Activated CD4-positive, alpha-beta T cell treated with anti-CD3 and anti-CD28 coated beads, Interleukin-2, Interleukin-6, amounts not matched to agents 100 ng/mL and 50 ng/mL, durations not matched to agents 16 hours and 8 hours (primary cell): ENCODE measurements at places on chromosomes 7 and 10.

GRCh38 chr10:101287183-101287996 lies 58.1 kb upstream of the LBX1 start:
- no peak for DNase-seq

- no peak for DNase-seq
Measured at GRCh38 chr7:1971946-1972654, 260.6 kb downstream of the MAD1L1 start.

- peak; percentile 34 for DNase-seq
Measured at GRCh38 chr10:79413196-79413595, 32.2 kb downstream of the ZCCHC24 start.

DNA sequence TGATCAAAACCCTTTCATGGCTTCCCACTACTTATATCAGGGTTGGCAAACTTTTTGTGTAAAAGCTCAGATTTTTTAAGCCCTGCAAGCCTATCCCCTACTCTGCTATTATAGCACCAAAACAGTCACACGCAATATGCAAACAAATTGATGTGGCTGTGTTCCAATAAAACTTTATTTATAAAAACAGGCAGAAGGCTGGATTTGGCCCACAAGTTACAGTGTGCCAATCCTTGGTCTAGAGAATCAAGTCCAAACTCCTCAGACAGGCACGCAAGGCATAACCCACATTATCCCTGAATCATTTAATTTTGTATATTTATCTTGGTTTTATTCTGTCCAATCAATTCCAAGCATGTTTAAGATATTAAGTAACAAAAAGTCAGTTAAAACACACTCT lies 71.9 kb downstream of the SGMS1 start:
- DNase-seq, result no peak

GRCh38 chr7:137373507-137373906 lies 30.0 kb upstream of the PTN start:
- no peak for DNase-seq

DNA sequence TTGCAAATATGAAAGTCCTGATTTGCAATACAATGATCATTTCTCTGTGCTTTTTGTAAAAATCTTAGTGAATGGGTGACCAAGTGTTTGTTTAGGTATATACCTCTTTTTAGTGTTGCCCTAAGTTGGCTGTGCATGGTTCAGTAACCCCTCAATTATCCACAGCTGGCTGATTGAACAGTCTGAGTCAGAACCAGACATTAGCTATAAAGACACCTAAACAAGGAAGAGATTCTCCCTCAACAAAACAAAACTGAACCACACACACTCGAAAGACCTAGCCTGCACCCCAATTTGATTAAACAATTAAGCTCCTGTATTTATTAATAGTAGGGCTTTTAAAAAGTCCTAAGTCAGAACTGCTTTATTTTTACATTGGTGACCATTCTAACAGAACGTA lies 2.8 kb downstream of the RSBN1L start:
- DNase-seq, result peak; percentile 30

GRCh38 chr10:17426263-17426750 lies 28.1 kb downstream of the ST8SIA6 start:
- no peak for DNase-seq

DNA sequence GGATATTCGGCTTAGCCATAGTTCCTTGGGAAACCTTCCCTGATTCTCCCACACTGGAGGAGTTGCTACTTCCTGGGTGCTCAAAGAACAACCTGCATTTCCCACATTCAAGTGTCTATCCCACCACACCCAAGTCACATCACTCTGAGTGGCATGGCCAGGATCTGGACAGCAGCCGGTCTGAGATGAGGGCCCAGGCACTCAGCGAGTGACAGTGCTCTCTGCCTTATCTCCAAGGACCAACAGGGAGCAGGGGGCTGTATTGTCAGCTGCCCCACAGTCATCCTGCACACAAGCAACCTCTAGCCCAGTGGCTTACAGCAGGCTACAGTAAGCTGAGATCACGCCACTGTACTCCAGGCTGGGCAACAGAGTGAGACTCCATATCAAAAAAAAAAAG lies 16.1 kb upstream of the SLC18A3 start:
- DNase-seq, result no peak

DNA sequence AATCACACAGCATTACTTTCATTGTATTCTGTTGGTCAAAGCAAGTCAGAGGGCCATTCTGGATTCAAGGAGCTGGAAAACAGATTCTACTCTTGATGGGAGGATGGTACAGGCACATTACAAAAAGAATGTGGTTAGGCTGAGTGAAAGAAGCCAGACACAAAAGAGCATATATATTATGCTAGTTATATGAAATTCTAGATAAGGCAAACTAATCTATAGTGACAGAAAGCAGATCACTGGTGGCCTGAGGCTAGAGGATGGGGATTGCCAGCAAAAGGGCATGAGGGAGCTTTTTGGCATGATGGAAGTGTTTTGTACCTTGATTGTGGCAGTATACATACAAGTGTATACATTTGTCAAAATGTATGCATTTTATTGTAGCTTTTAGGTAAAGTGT lies 96.8 kb downstream of the SPAG6 start:
- DNase-seq, result no peak

DNA sequence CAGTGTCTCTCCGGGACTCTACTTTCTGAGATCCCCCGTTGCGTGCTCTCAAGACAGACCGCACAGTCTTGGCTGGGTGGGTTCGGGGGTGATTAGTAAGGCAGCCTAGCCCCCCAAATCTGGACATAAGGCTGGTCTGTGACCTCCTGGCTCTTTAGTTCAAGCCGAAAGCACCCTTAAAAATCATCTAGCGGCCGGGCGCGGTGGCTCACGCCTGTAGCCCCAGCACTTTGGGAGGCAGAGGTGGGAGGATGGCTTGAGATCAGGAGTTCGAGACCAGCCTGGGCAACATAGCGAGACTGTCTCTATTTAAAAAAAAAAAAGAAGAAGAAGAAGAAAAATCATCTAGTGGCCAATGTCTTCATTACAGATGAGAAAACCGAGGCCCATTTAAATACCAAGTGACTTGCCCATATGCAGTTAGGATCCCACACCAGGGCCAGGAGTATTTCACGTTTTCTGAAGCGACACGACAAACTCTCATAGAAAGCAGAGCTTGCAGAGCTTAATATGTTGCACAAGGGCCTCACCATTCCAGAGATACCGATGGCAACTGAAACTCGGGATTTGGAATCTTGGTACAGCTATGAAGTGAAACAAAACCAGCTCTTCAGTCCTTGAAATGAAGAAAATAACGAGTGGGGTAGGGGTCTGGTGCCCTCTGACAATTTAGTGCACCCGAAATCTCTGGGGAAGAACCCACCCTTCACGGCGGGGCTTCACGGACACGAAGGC lies 703 bp upstream of the HILPDA start:
- DNase-seq, result no peak

GRCh38 chr10:60511477-60512229 lies 122.0 kb upstream of the ANK3 start:
- no peak for DNase-seq

DNA sequence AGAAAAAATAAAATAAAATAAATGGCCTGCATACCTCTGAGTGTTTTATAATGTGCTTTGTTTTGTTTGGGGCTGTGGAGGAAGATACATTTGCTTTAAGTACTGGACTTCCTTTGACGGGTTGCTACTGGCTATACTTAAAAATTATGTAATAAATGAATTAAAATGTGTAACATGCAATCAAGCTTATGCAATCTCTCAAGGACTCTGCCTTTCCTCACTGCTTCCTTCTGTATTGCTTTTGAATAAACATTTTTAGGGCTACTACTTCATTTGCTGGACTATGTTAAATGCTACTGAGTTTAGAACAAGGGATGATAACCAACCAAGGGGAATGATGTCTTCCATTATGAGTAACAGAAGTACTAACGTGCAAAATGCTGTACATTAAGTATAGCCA lies 91.6 kb downstream of the ETV1 start:
- no peak for DNase-seq

DNA sequence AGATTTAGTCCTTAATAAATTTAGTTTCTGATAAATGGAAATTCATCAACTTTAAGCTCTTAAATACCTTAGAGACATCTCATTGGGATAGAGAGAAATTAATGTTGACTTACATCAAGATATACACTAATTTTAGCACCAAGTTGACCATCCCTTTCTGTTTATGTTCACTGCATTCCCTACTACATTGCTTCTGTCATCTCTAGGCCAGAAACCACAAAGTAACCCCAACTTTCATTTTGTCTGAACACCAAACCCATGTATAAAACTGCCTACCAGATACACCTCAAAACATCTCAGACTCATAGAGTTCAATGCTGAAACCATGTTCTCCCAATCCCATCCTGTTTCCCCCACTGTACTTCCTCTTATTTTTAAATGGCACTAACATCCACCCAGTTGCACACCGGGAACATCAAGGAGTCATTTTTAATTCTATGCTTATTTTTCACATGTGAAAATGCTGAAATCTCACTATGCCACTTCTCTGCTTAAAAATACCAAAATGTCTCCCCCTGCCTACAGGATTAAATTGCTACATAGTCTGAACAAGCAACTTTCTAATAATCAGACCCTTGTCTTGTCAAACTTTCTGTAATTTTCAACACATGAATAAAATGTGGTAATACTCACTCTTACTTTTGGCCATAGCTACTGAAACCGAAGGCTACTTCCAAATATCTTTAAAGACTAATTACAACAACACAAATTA lies 201.6 kb downstream of the SEMA3D start:
- no peak for DNase-seq

GRCh38 chr10:6134099-6134823 lies 45.4 kb downstream of the RBM17 start:
- DNase-seq, result no peak

DNA sequence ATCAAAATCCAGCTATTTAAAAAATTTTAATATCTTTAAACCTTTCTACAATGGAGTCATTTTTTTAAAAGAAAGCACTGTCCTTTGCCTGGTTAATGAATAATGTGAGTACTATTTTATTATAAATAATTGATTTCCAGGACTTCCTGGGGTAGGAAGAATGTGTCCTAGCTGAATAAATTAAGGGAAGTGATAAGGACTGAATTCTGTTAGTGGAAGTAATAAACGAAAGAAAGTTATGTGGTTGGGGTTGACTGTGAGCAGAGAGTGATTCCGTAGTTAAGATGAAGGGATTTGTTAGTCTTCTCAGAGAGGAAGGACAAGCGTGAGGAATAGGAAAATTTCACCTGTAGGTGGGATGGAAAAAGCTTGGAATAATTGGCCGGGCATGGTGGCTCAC lies 59.1 kb downstream of the AHCYL2 start:
- no peak for DNase-seq

GRCh38 chr7:85160223-85160622 lies 26.6 kb downstream of the SEMA3D start:
- DNase-seq, result peak; percentile 33

- no peak for DNase-seq
Measured at GRCh38 chr10:97336006-97336405, 1.5 kb upstream of the FRAT2 start.

DNA sequence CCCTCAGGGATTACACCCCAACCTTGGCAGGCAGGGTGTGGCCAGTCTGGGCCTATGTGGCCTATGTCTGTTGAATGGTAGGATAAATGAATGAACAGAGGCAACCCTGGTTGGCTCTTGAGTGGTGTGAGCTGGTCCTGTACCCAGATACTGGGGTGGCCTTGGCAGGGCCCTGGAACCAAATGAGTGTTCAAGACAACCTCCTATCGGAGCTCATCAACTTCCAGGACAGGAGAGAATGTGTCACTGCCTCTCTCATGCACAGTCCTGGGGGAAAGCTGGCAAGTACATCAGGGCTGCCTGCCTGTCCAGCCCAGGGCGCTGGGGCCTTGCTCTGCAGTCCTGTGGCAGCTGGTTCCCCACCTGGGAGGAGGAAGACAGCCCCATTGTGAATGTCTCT lies 271.6 kb downstream of the CALN1 start:
- no peak for DNase-seq

DNA sequence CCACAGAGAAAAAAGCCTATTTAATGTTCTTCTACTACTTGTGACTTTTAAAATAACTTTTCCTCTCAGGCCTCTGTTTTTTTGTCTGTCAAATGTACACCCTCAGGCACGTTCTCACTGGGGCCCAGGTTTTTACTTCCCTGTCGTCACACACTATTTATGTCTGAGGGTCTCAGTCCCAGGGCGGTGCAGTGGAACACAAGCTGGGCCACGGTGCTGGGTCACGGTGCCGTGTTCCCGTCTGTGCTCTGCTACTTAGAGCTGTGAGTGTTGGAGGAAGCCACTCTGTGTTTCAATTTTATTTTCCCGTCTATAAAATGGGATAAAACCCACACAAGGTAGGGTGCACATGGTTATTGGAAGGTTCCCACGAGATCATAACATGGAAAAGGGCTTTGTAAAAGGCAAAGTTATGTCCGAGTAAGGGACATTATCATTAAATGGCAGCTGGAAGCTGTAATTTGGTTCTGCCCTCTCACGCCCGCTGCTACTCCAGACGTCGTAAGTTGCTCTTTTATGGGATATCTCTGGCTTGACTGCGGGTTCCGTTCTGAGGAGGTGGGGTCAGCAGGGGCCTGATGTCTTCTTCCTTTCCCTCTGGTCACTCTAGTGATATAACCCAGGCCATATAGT lies 25.2 kb downstream of the ZNF775 start:
- DNase-seq, result no peak

GRCh38 chr7:139035586-139036353 lies at the start of gene ZC3HAV1L:
Gene ZC3HAV1L, minus strand, starts transcription at chr7:139036042. Its CDS starts 25 bp downstream, at chr7:139036017.
- DNase-seq, result peak; percentile 81
